ENCODE measurements at places on chromosomes 11 and 22.

DNA sequence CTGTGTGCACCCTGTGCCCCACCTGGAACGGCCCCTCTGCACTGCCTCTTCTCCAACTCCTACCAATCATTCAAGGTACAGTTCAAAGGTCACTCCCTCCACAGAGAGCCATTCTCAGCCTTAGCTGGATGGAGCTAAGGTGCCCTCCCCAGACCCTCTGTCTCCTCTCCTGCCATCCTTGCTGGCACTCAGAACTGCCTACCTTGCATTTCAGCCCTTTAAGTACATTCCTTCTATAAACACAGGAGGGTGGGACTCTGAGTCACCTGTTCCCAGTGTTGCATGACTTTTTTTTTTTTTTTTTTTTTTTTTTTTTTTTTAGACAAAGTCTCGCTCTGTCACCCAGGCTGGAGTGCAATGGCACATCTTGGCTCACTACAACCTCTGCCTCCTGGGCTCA, 8.6 kb downstream of the TTLL1 start:
- no peak for DNase-seq

DNA sequence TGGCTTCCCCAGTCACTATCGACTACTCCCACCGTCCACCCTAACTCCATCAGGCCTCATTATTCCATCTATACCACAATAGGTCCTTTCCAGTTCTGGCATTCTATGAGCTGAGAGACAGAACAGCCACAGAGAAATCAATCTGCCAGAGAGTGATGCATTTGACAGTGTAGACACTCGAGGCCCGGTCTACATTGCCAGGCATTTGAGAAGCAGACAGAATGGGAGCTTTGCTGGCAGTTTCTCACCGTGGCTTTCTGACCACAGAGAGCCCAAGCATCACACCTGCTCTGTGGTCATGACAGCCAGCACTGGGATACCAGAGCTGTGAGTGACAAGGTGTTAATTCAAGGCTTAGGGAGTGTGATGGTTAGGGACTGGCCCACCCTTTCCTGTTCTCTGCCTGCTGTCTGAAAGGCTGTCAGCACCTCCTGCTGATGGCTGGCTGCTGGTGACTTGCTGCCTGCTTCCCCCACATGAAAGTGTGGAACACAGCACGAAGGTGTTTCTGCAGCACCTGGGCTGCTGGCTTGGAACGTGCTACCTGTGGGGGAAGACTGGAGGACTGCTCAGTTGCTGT, 137.8 kb downstream of the KIRREL3 start:
- no peak for DNase-seq

GRCh38 chr22:49297871-49298721, 529.6 kb downstream of the BRD1 start:
- DNase-seq: no peak

GRCh38 chr22:42922374-42923191, 65.5 kb upstream of the ARFGAP3 start:
- DNase-seq: no peak

- peak; percentile 51 for DNase-seq
Measured at GRCh38 chr11:113289431-113290187, 24.8 kb upstream of the TTC12 start.

DNA sequence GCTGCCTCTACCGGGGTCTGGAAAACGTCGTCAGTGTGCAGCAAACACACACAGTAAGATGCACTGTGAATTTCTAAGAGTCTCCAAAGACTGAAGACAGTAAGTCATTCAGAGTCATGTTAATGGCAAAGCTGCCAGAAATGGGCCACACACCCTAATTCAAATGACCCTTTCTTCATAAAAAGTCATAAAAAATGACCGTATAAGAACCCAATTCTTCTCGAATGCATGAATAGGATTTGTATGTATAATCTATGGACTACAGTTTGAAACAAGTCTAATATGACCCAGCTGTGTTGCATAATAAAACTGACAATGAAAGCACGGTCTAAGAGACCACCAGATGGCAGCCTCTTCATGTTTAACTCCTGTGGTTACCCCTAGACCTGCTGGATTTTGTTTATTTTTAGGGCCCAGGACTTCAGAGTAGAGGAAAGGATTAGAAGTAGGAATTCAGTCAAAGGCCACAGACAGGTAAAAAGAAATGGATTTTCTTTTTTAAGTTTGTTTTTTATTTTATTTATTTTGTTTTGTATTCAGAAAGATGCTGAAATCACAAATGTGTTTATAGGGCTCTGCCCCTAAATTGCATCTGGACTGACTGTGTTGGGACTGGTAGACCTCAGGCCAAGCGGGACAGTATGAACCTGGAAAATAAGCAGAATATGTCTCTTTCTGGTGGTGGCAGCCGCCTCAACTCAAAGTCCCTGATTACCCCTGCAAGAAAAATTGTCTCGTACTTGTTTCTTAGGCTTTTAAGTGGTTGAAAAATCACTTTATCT, 32.1 kb upstream of the SLC5A12 start:
- peak; percentile 22 for DNase-seq

DNA sequence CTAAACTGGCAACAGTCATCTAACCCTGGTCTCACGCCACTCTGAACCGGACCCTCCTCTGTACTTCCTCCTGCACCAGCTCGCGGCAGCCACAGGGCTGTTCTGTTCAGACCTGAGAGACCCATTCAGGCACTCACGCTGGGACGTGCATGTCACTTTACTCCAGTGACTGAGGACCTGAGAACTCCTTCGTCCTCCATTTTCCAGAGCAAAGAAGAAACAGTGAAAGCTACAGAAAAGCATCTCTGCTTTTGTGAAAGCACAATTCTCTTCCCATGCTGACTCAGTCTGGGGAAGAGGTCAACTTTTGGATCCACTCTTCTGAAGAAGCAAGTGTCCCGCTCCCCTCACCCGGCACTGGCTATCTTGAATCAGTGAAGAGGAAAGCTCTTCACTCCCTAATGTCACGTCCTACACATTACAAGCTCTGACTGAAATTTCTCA, 24.5 kb downstream of the PISD start:
- no peak for DNase-seq

DNA sequence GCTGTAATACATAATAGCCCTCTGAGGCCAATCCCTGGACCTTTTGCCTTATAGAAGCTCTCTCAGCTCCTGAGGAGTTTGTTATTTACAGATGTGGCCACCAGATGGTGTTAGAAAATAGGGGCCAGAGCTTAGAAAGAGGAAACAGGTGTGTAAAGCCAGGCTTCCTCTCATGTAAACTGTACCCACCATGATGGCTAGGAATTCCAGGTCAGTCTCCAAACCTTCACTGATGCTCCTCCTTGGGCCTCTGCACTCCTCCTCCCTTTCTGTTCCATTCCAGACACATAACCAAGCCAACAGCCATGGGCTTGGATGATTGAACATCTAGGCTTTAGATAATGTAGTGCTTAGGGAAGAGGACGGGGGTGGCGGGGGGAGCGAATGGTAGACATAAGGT, 39.7 kb downstream of the USP35 start:
- no peak for DNase-seq

- DNase-seq: no peak
Measured at GRCh38 chr22:47604563-47604962, 842.1 kb downstream of the TBC1D22A start.

- DNase-seq: no peak
Measured at GRCh38 chr11:27183672-27184457, 143.2 kb downstream of the BBOX1 start.

DNA sequence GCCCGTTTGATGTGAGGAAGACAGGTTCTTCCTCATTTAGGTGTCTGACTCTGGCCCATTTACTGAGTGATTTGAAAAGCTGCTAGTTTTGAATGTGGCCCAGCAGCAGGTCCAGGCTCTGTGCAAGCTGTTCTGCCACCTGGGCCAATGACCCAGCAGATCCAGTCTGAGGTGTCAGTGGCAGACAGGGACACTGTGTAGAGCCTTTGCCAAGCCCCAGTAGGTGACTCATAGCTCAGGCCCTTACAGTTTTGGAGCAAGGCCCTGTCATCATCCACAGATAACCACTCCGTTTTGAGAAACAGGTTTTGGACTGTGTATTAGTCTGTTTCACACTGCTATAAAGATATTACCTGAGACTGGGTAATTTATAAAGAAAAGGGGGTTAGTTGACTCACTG, 23.9 kb downstream of the TSPAN32 start:
- DNase-seq: no peak

GRCh38 chr22:31968022-31968421, 23.7 kb downstream of the YWHAH start:
- no peak for DNase-seq

- no peak for DNase-seq
Measured at GRCh38 chr11:3627291-3627690, 14.5 kb downstream of the ART5 start.

- DNase-seq: no peak
Measured at GRCh38 chr11:92826136-92826535, 143.3 kb upstream of the MTNR1B start.

DNA sequence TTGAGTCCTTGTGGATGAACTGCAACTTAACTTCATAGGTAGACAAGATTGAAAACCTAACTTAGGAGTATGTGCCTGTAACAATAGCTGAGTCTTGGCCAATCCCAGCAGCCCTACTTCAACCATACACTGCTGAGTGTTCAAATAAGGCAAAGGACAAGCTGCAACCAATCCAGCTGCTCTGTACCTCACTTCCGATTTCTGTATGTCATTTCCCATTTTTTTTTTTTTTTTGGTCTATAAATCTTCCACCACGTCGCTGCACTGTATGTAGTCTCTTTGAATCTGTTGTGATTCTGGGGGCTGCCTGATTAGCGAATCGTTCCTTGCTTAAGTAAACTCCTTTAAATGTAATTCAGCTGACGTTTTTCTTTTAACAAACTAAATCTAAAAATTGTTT, 35.4 kb upstream of the FLI1 start:
- no peak for DNase-seq

GRCh38 chr11:18063862-18064434, 17.9 kb upstream of the TPH1 start:
- DNase-seq: no peak

GRCh38 chr22:50047346-50047745, 10.8 kb downstream of the TTLL8 start:
- no peak for DNase-seq

DNA sequence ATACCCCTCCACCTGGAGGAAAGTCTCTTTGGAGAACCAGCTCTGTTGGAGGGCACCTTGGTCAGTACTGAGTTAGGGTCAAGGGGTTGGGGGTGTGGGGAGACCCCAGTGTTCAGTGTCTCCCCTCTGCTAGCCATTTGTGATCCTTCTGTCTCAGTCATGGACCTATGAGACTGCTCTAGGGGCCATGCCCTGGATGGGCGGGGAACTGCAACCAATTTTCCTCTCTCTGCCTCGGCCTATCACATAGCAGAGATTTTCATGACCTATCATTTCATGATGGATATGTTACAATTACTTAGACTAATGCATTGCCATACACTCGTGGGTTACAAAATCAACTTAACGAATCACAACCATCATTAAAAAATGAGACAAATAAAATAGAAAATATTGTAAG, 7.4 kb downstream of the OTOG start:
- DNase-seq: no peak

DNA sequence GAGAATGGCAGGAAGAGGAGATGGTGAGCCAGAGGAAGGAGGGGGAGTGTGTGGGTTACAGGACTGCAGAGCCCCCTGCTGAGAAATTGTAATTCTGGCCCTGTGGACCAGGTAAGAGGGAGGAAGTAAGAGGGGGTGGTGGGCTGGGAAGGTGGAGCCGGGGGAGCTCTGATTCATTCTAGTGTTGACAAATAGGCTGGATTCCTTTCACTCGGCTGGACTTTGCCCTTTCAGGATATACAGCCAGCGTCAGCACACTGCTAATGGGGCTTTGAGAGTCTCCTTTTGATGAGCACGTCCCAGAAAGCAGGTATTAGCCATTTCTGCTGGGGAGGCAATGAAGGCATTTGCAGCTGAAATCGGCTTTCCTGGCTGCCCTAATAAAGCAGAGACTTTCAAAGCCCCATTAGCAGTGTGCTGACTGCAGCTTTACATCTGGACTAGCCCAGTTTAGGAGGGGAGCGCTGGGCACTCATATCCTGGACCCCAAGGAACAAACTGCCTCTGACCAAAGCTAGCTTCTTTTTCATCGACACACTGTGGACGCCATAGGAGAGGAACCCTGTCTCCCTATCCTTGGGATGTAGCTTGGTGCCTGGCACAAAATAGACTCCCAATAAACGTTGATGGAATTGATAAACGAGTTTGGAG, 44.8 kb upstream of the CADM1 start:
- no peak for DNase-seq

DNA sequence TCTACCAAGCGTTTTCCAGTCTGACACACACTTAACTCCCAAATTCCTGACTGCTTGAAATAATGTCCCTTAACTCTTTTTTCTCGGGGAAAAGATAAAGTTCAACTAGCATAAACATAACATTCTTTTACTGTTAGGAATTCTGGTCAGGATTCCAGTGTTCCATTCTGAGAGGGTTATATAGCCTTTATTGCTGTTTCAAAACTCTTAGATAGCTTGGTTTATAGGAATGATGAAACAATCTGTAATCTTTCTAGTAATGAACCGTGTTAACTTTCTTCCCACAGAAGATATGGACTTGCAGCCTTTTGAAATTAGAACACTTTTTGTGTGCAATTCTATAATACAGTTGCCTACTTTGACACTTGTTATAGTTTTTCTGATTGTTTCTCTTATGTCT, 8.6 kb downstream of the REXO2 start:
- no peak for DNase-seq

DNA sequence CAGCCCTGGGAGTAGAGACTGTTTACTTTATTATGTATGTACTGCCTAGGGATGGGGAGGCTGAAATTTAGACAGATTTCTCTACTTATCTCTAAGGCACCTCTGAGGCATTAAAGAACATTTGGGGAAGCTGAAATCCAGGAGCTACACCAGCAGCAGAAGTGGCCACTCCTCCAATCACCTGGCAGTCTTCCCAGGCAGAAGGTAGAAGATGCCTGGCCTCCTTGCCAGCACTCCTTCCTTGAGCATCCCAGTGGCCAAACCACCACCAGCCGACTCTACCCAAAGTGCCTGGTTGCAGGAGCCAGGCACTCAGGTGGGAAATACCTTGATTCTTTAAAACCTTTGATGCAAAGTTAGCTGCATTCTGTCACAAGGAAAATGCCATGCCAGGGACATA, 1.9 kb upstream of the FAT3 start:
- DNase-seq: no peak

- DNase-seq: no peak
Measured at GRCh38 chr22:45678961-45679912, 7.6 kb downstream of the ATXN10 start.

DNA sequence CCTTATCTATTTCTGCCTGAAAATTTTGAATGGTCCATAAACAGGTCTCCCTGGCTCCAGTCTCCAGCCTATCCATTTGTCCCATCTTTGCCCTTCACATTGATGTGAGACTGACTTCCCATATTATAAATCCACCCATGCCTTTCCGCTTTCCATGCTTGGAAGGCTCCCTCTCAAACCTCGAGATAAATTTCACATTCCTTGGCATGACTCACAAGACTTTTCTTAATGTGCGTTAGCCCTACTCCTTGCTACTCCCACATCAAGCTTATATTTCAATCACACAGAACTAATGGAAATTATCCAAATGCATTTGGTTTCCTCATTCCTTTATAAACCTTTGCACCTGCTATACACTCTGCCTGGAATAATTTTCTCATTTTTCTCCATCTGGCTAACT, 163.7 kb upstream of the NTM start:
- no peak for DNase-seq

GRCh38 chr11:61273178-61274078, 21.7 kb downstream of the VWCE start:
- DNase-seq: peak; percentile 13
